Pulmonary artery endothelial cell (primary cell): ENCODE measurements at places on chromosomes 2 and 18.

DNA sequence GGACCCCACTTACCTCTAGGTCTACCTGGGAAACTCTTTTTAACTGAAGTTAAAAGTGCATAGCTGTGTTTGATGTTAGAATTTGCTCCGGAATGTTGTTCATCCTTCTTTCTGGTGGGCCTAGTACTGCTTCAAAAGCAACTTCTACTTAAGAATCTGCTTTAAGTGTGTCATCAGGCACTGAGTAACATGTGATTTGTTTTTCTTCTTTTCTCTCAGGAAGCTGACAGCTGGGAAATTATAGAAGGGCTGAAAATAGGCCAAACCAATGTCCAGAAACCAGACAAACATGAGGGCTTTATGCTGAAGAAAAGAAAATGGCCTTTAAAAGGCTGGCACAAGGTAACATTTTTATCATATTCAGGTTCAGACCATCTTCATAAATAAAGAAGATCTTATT, 122.9 kb downstream of the PRKRA start:
- DNase-seq = peak; percentile 3

GRCh38 chr2:114421781-114422180, 20.7 kb upstream of the DPP10 start:
- no peak for DNase-seq

- DNase-seq = no peak
Observed at GRCh38 chr2:171883275-171883893, 10.7 kb downstream of the SLC25A12 start.

DNA sequence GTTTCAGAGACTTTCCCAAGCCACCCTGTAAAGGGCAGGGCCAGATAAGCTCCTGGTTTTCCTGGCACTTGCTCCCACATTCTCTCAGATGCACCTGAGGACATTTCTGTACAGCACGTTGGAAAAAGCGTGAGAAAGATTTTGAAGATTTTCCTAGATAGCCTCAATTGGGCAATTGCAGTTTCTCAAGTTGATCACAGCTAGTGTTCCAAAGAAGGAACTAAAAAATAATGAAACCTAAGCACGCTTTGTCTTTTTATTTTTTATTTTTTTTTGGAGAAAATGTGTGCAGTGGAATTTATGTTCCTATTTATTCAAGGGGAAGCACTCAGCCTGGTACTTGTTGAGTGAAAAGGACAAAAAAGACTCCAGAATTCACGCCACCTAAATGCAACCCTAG, 429.1 kb downstream of the RNF144A start:
- no peak for DNase-seq

GRCh38 chr18:1585881-1586488, 681.3 kb downstream of the ADCYAP1 start:
- DNase-seq = no peak

DNA sequence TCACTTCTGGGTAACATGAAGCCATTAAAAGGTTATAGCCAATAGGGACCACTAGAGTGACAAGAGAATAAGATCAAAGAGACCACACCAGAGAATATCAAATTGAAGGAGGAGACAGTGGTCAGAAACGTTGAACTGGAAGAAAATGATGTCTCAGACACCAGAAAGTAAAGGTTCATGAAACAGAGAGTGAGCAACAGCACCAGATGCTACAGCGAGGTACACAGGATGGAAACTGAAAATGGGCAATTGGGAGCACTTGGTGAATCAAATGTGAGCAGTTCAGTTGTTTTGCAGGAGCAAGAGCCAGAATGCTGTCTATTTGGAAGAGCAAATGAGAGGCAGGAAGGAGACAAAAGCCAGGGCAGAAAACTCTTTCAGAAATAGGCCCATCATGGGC, 162.6 kb downstream of the SS18 start:
- DNase-seq = no peak

DNA sequence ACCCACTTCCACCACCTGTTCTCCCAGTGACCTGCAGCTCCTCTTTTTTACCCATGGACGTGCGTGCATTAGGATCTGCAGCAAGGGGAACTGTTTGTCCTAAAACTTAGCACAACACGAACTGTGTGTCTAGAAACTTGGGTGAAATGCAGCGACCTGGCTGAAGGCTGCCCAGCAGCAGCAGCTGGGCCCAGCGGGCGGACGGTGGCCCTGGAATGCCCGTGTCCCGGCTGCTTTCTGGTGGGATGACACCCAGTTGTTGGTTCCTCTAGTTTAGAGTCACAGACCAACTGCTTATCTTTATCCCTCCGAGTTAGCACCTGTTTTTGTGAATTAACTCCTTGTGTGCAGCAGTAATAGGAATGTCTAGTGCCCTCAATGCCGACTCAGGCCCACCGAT, 61.9 kb upstream of the PXDN start:
- no peak for DNase-seq

GRCh38 chr18:70634576-70635147, 345.8 kb downstream of the SOCS6 start:
- DNase-seq = no peak

GRCh38 chr18:62138461-62139235, 48.2 kb downstream of the PIGN start:
- DNase-seq = no peak

DNA sequence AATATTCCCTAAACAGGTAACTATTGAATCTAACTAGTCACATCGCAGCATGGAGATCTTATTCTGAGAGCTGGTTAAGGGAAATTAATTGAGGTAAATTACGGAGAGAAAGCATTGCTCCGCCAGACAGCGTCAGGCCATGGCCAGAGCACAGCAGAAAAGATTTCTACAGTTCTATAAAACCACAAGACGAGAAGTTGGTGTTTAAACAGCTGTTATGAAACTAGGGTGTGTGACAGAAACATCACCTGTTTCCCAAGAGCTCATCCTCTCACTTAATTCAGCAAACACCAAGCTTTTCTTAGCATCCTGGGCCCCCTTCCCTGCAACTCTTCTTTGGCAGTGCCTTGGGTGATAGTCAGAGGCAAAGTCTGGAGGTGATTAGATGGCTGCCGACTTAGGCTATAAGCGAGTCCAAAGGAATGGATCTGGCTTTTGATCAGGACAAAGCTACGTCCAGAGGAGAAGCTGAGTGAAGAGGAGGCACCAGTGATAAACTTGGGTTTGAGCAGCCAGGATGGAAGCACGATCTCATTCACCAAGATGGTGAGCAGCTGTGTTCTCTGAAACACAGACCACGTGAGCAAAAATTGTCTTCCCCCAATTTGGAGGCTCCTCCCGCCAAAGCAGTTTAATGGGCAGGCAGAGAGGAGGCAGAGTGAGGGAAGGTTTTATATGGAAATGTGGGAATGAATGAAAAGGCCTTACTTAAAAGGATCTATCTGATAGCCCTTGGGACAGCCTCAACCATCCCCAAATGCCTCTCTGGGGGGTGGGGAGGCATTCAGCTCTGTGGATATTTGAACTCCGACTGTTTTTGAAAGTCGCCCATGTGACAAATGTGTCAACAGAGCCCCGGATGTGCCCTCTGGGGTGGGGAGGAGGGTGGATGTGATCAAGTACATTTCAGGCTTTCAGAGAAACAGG, 57.8 kb downstream of the PKDCC start:
- no peak for DNase-seq

GRCh38 chr2:105675841-105676240, 68.9 kb upstream of the NCK2 start:
- DNase-seq = no peak

DNA sequence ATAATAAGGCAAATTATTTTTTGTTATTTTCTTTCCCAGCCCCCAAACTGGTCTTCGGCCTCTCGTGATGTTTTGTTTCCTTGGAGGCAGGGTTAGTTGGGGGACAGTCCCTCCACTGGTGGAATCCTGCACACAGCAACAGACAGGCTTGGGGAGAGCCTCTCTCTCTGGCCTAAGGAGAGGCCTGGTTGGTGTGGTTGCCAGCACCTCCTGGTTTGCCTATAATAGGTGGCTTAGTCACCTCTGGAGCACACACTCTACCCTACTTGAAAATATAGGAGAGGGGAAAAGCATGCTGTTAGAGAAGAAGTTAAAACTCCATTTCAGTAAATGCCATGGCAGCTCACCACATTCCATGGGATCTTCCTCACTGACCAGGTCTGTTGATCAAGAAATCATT, 417.2 kb upstream of the MEIS1 start:
- DNase-seq = no peak

DNA sequence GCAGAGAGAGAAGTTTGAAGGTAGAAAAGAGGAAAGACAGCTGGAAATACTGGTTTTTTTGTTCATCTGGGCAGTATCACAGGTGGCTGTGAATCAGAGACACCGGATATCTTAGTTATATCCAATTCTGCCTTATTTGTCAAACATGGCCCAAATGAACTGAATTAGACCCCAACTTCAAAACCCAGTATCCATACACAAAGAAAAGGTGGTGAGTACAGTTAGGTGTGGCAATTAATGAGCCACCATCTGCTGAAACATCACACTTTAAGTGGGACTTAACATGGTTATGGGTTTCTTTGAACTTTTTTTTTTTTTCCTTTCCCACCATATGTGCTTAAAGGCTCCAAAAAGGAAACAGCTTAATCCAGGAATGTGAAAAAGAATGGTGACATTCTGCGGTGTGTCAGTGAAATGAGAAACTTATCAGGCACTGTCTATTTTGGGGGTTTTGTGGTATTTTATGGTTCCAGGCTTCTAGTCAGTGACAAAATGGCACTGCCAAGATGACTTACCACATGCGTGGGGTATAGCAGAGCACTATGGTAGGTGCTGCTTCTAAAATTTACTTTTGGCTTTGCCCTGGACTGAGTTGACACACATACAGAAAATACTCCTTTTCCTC, 5.0 kb upstream of the TMEM178A start:
- no peak for DNase-seq

DNA sequence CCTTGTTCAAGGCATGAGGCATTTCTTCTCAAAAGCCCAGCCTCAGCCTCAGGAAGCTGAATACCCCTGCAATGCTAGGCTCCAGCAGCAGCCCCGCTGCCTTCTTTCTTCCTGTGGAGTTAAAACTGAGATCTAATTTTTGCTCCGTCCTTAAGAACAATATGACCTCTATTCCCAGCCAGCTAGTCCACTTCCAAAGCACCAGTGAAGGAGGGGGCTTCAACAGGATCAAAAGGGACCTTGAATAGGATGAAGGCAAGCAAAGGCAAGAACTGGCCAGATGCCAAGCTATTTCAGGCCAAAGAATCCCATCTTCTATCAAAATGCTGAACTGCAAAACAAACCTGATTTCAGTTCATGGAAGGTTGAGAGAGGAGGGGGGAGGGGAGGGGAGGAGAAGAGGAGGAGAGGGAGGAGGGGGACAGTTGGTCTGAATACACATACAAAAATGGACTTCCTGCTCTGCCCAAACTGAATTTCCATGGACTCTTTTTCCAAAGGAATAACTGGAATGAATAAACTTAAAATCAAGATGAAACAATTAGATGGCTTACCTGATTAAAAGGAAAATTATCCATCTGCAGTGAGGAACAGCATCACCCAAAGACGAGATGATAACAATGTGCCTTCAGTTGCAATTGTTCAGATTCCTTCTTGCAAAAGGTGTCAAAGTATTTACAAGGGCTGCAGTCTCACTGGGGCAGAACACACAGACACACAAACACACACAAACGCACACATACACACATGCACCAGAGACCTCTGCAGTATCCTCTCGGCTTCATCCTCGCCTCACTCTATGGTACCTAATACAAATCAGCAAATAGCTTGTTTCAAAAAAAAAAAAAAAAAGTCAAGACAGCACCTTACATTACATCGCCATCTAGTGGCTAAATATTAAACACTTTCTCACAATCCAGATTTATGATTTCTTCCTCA, at the start of gene SCN1A:
SCN1A (minus strand) TSS at position 804 of the 939 bp plus-strand sequence. CDS start 54,399 bp downstream, outside the sequence.
- peak; percentile 17 for DNase-seq

DNA sequence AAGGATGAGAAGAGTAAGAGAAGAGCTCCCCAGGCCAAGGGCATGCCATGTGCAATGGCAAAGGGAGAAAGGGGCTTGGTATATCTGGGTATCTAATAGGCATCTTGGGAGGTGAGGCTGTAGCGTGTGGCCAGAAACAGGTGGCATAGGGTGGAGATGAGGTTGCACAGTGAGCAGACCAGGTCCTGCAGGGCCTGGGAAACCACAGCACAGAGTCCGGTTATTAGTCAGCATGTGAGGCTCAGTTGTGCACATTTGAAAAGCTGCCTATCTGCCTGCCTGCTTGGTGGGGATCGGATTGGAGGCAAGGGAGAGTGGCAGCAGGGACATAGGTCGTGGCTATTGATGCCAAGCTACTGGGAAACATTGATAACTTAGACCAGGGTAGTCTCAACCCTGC, 190.6 kb downstream of the TPGS2 start:
- no peak for DNase-seq
